Left kidney (tissue), 8 donors: ENCODE measurements at places on chromosomes 13 and 19.

- no peak for DNase-seq
Observed at GRCh38 chr19:741506-742131, 9.3 kb upstream of the MISP start.

- DNase-seq: peak; percentile 46
Observed at GRCh38 chr13:61252213-61252612, 163.4 kb downstream of the PCDH20 start.

GRCh38 chr19:9485140-9485539 is 13.3 kb downstream of the ZNF560 start:
- no peak for DNase-seq

DNA sequence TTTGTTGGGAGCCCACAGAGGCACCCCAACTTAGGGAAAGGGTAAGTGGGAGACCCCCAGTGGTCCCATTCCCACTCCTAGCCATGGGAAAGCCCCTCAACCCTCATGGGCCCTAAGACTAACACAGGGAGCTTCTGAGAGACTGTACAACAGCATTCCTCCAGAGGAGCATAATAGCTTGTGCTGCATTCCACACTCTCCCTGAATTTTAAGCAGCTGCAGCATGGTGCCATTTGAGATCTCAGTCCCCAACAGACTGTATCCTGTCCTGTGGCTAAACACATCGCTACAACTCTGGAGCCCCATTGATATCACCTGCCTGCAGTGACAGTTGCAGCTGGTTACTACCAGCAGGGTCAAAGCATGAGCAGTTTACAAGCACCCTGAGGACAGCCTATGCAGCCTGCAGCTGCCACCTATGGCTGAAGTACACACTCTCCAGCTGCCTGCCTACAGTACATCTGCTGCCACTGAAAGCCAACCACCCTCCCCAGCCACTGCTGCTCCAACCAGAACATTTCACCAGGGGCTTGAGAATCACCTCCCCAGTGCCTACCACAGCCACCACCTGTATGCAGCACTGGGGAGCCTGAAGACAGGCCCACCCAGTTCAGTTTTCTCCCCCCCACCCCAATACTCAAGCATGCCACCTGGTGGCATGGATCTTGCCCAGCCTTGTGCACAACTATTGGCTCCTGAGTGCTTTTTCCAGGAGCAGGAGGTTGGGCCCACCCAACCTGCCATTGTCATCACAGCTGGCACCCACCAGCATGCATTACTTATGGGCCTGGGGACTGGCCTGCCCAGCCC is 557.3 kb downstream of the GPC5 start:
- no peak for DNase-seq

DNA sequence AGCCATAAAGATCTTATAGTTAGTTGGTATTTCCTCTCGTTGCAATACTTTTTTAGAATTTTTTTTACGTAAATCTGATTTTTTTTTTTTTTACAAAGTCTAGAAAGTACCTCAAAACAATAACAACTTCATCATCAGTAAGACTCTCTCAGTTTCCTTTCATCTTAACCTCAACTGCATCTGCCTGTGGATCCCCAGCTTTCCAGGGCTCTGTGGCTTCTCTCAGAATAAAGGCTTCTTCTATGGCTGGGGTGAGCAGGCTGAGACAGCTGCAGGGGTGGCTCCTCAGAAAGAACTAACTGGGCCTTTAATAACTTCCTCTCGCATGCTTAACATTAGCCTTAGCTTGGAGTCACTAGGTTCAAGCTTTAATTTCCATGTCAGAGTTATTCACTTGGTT is 4.2 kb downstream of the ZNF506 start:
- DNase-seq: no peak

- no peak for DNase-seq
Observed at GRCh38 chr19:10295847-10296591, 6.3 kb downstream of the ICAM5 start.

GRCh38 chr13:47843005-47843404 is 158.1 kb downstream of the SUCLA2 start:
- peak; percentile 39 for DNase-seq

- DNase-seq: no peak
Observed at GRCh38 chr13:62060570-62060969, 644.9 kb upstream of the PCDH20 start.

- no peak for DNase-seq
Observed at GRCh38 chr13:104086210-104086609, 1020.0 kb upstream of the SLC10A2 start.

GRCh38 chr19:51473009-51473707 is 5.2 kb upstream of the CEACAM18 start:
- peak; percentile 49 for DNase-seq

DNA sequence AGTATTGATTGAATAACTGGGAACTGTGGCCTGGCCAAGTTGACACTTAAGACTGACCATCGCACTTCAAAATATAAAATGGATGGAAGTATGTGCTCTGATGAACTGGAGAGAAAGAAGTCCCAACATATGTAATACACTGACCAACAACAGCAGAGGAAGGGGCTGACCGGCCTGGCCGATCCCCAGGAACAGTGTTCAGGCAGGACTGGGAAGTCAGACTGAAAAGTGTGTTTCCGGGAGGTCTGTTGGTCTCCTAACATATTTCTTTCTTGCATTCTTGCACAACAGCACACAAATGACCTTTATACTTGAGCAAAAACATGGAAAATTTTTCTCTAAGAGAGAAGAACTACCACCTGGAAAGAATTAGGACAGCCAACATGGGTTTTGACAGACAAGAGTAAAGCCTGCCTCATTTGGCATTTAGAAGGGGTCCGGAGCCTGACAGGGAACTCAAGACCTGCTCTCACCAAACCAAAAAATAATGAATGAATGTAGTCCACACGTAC is 297.8 kb downstream of the OXGR1 start:
- no peak for DNase-seq

GRCh38 chr13:66965181-66965580 is 265.0 kb downstream of the PCDH9 start:
- DNase-seq: no peak

DNA sequence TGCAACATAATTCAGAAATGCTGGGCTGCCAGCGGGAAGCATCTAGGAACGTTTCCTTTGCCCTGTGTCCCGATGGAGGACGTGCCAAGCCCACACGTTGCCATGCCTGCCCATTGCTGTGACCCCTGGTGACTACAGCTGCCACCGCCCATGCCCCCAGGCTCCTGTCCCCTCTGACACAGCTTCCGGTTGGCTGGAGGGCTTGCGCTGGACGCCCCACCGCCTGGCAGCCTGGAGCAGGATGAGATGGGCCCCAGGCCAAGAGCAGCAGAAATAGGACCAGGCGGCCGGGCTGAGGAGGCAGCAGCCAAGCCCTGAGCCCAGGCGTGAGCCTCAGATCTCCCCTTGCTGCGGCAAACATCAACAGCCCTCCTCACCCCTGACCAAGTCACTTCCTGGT is 125.9 kb downstream of the COL4A2 start:
- no peak for DNase-seq

DNA sequence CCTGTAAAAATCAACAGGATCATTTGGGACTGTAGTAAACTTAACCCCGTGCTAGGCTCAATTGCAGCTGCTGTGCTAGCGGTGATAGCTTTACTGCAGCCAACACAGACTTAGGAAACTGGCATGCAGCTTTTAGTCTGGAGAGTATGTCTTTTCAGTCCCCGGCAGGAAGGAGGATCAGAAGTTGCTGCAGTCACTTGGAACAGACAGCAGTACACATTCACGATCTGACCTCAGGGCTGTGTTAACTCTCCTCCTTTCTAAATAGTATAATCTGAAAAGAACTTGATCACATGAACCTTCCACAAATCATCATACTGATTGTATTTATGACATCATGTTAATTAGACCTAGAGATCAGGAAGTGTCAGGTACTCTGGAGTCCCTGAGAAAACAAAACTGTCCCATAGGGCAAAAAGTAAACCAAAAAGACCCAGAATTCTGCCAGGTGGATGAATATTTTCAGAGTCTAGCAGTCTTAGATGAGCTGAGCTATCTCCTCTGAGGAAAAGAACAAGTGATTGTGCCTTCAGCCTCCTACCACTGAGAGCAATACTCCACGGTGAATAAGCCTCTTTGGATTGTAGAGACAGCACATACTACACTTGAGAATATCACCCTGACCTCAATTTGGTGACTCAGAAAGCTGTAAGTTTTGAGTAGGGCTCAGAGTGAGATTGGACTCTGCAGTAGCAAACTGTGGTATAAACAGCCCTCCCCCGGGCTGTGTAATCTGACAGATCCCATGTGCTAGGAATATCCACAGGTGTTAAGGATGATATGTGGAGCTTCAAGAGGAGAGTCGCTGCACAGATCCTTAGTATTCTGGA is 181.0 kb upstream of the GPR12 start:
- no peak for DNase-seq

DNA sequence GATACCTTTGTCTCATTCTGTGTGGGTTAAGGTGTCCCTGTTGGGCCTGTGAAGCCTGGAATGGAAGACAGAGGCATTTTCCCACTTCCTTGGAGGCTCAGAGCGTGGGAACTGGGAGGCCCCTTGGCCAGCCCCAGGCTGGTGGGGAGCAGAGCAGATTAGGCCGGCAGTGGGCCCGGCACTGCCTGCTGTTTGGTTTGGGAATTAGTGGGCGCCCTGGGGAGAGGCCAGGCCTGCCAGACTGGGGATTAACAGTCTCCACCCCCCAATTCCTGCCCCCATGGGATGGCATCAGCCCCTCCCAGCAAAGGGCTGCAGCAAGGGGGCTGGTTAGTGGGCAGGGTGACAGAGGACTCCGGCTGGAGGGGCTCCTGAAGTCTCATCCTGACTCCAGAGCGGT is 3.1 kb upstream of the BEST2 start:
- no peak for DNase-seq

DNA sequence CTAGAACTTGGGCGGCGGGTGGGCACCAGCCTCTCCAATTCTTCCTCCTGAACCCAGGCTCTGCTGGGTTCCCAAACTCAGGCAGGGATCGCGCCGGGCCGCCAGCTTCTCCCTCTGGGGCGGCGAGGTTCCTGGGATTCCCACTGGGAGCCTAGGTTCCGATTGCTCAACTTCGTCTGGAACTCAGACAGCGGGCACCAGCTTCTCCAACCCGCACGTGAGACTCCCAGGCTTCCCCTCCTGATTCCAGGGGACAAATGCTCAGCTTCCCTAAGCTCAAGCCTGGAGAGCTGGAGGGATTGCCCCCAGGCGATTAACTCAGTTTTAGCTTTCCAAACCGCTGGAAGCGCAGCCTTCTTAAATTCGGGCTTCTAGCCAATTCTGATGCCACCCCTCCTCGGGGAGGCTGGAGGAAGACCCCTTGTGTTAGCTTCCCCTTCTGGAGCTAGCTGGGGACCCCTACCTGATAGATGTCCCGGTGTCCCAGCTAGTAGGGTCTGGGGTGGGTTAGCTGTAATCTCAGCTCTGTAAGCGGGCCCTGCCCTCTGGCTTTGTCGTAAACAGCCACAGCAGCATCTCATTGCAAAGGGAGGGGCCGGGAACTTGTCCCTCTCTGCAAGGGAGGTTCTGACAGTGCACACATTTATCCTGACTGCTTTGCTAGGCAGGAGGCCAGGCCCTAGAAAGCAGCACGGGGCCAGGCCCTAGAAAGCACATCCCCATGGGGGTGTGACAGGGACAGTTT is 671 bp downstream of the MCOLN1 start:
- no peak for DNase-seq

- no peak for DNase-seq
Observed at GRCh38 chr19:10808937-10809649, 26.9 kb downstream of the TMED1 start.

GRCh38 chr19:5738423-5738822 is 18.0 kb downstream of the CATSPERD start:
- DNase-seq: no peak

DNA sequence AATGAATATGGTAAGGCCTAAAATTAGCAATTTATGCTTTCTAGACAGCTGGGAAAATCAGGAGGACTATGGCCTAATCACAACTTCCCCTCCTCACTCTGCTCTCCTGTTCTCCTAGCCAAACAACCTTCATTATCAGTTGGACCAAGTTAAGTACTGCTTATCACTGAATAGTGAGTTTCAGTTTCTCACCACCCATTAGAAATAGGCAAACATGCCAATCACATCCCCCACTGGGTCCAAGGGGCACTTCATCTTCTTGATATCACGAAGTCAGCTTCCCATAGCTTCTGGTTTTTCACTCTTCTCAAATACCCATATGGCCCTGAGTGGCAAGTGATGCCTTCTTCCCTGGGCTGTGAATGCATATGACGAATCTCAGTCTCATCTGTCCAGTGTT is 689.6 kb downstream of the SLITRK5 start:
- no peak for DNase-seq

DNA sequence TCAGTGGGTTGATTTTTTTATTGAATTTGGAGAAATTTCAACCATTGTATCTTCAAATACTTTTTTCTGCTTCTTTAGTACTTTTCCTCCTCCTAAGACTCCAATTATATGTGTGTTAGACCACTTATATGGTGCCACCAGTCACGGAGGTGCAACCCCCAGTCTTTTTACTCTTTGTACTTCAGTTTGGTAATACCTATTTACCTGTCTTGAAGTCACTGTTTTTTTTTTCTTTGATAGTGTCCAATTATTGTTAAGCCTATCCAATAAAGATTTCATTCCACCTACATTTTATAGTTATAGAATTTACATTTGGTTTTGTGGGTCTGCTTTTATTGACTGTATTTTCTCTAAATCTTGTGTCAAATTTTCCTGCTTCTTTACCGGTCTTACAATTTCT is 14.9 kb downstream of the ZNF283 start:
- no peak for DNase-seq

- DNase-seq: no peak
Observed at GRCh38 chr13:111864566-111864965, 202.4 kb upstream of the SOX1 start.

GRCh38 chr13:100541897-100542825 is 46.4 kb downstream of the GGACT start:
- DNase-seq: no peak

- peak; percentile 31 for DNase-seq
Observed at GRCh38 chr13:41596190-41596589, 138.8 kb downstream of the RGCC start.

- DNase-seq: no peak
Observed at GRCh38 chr19:428149-428548, 19.2 kb upstream of the C2CD4C start.

- no peak for DNase-seq
Observed at GRCh38 chr13:106145997-106146864, 389.2 kb downstream of the EFNB2 start.

- no peak for DNase-seq
Observed at GRCh38 chr13:48506092-48506701, 26.7 kb downstream of the RCBTB2 start.

- DNase-seq: no peak
Observed at GRCh38 chr19:35670686-35671085, 4.4 kb downstream of the UPK1A start.

- DNase-seq: peak; percentile 95
Observed at GRCh38 chr19:56839652-56840450, 675 bp downstream of the PEG3 start.

- DNase-seq: no peak
Observed at GRCh38 chr19:46503848-46504453, 8.3 kb upstream of the PNMA8B start.

- DNase-seq: no peak
Observed at GRCh38 chr13:33080972-33081590, 64.9 kb downstream of the KL start.

GRCh38 chr13:110476220-110476617 is 85.3 kb downstream of the RAB20 start:
- no peak for DNase-seq

GRCh38 chr13:40664350-40665125 is 1.9 kb downstream of the FOXO1 start:
- peak; percentile 35 for DNase-seq
